ENCODE measurements at places on chromosomes 16 and 17.

DNA sequence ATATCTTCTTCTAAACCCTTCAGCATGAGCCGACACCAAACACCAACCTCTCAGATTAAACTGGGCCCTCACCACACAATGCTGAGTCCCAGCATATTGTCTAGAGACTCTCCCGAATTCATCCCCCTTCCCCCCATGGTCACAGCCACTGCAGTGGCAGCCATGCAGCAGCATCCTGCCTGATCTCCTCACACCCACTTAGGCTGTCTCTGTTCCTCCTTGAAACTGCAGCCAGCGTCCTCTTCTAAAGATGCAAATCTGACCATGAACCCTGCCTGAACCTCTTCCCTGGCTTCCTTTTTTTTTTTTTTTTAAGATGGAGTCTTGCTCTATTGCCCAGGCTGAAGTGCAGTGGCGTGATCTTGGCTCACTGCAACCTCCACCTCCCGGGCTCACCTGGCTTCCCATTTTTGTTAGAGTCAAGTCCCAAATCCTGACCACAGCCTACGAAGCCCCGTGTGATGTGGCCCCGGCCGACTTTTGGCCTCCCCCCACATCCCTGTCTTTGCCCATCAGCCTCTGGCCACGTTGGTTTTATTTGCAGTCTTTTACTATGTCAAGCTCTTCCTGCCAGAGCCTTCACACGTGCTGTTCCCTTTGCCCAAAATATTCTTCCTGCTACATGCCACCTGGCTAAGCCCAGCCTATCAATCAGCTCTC is 2.8 kb downstream of the FA2H start:
- no peak for DNase-seq

GRCh38 chr16:66128371-66128770 is 238.1 kb upstream of the CDH5 start:
- no peak for DNase-seq

- no peak for DNase-seq
These were observed 63.4 kb downstream of the MAP2K6 start for GRCh38 chr17:69477903-69478266.

DNA sequence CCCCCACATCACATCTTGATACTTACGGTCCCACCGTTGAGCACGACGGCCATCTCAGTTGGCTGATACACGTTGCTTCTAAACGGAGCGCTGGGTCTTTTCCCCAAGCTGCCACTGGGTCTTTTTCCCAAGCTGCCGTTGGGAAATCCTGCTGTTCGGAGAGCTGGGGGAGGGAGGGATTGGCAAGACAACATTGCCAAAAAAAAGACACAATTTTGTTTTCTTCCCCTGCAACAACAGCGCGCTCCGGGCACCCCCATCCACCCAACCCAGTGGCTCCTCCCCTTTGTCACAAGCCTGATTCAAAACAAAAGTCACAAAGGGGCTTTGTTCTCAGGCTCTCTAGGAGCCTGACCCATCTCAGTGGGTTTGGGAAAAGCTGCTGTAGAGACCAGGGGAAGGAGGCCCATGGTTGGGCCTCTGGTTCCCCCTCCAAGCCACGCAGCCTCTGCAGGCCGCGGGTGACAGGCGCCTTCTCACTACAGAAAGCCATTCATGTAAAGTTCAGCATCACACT is 22.8 kb downstream of the GPRC5B start:
- DNase-seq = no peak

DNA sequence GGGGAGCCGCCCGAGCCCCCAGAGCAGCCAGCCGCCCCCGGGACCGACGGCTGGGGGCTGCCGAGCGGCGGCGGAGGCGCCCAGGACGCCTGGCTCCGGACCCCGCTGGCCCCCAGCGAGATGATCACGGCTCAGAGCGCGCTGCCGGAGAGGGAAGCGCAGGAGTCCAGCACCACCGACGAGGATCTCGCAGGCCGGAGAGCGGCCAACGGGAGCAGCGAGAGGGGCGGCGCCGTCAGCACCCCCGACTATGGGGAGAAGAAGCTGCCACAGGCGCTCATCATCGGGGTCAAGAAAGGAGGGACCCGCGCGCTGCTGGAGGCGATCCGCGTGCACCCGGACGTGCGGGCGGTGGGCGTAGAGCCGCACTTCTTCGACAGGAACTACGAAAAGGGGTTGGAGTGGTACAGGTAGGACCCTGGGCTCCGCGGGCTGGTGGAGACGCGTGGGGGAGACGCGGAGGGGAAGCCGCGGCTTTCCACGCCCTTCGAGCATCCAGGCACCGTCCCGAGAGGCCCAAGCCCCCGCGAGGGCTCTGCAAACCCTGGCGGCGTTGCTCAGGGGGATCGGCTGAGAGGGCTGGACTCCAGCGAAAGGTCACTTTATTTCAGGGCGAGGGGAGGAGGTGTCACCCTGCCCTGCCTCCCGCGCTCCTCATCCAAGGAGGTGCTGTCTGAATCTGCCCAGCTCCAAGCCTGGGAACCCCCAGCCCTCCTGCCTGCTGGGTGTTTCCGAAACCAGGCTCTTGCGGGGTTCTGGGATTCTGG is 1.2 kb downstream of the HS3ST4 start:
- no peak for DNase-seq

DNA sequence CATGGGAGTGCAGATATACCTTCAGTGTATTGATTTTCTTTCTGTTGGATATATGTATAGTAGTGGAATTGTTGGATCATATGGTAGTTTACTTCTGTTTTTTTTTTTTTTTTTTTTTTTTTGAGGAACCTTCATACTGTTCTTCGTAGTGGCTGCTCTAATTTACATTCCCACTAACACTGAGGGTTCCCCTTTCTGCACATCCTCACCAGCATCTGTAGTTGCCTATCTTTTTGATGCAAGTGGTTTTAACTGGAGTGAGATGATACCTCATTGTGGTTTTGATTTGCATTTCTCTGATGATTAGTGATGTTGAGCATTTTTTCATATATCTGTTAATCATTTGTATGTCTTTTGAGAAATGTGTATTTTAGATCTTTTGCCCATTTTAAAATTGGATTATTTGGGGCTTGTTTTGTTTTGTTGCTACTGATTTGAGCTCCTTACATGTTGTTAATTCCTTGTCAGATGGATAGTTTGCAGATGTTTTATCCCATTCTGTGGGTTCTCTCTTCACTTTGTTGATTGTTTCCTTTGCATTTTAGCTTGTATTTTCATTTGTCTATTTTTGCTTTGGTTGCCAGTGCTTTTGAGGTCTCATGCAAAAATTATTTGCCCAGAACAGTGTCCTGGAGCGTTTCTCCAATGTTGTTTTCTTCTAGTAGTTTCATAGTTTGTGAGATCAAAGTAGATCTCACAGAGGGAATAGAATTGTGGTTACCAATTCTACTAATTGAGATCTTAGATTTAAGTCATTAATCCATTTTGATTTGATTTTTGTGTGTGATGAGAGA is 25.0 kb upstream of the BCAS3 start:
- no peak for DNase-seq

DNA sequence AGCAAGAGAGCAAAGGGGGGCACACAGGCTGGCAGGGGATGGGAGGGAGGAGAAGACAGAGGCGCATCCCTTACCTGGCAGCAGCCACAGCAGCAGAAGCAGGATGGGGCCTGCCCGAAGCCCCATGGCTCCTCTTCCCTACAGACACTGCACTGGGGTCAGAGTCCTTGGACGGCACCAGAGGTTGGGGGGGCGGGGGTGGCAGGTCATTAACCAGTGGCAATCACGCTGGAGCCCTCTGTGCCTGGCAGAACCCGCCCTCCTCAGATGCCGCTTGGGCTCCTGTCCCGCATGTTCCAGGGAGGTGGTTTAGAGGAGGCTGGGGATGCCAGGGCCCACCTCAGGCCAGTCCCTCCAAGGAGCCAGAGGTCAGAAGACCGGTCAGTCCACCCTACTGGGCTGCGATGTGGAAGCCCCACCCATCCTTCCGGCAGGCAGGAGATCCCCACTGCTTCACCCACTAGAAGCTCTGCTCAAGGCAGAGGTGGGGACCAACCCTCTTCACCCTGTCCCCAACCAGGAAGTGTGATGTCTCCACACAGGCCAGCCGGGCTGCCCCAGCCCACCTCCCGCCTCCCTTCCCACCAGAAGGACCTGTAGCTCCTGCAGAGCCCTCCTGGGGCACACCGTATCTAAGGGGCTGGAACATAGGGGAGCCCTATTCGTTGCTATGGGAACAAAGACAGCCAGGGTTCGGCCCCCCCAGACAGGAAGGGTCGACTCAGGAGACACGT is 11.7 kb downstream of the ZG16B start:
- DNase-seq = no peak

- no peak for DNase-seq
These were observed 225.4 kb upstream of the NLRP1 start for GRCh38 chr17:5809580-5810188.

GRCh38 chr17:35844547-35844946 is 24.1 kb downstream of the HEATR9 start:
- DNase-seq = no peak

DNA sequence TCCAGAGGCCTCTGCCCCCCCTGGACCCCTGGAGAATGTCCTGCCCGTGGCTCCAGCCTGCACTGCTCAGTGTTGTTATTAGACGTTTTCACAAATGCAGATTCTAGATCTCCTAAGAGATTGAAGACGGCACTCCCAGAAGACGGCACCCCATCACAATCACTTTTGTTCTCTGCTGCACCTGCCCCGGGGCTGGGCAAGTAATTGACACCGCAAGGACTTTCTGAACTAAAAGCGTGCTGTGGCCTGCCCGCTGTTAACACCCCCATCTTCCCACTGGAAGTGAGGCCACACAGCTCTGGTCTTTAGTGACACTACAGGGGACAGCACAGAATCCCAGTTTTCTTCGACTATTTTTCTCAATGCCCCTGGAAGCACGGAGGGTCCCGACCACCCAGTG is 256.9 kb downstream of the ENGASE start:
- no peak for DNase-seq

DNA sequence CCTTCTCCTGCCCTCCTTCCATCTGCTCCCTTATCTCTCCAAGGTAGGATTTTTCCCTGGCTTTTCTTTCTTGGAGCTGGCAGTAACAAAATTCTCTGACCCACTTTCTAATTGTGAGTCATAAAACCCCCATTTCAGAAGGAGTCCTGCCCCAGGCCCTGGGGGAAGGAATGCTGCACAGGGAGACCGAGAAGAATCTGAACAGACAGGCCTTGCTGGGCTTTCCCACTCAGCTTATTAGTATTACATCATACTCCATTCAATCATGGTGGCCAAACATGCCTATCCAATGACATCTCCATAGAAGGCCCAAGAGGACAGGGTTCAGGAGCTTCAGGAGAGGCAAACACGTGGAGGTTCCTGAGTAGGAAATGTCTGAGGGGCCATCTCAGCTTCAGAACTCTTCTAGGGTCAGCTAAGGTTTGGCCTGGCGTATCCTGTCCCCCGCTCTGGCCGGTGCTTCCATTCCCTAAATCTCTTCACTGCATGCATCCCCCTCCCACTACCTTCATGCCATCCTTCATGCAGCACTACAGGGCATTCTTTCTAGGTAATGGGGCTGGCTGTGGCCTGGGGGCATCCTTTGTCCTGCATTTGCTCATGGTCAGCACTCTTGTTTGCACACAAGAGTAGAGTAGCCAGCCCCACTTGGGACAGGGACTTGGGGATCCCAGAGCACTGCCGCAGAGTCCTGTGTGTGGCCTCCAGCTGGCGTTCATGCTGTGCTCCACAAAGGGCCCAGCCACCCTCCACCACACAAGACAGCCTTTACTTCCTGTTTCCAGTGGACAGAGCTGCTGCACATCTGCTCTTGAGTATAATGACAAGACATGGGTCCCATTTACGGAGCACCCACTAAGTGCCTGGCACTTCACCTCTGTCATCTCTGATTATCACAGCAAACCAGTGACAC is 8.2 kb downstream of the SLC6A2 start:
- no peak for DNase-seq

GRCh38 chr16:84970447-84971127 is 40.7 kb downstream of the ZDHHC7 start:
- DNase-seq = peak; percentile 71

DNA sequence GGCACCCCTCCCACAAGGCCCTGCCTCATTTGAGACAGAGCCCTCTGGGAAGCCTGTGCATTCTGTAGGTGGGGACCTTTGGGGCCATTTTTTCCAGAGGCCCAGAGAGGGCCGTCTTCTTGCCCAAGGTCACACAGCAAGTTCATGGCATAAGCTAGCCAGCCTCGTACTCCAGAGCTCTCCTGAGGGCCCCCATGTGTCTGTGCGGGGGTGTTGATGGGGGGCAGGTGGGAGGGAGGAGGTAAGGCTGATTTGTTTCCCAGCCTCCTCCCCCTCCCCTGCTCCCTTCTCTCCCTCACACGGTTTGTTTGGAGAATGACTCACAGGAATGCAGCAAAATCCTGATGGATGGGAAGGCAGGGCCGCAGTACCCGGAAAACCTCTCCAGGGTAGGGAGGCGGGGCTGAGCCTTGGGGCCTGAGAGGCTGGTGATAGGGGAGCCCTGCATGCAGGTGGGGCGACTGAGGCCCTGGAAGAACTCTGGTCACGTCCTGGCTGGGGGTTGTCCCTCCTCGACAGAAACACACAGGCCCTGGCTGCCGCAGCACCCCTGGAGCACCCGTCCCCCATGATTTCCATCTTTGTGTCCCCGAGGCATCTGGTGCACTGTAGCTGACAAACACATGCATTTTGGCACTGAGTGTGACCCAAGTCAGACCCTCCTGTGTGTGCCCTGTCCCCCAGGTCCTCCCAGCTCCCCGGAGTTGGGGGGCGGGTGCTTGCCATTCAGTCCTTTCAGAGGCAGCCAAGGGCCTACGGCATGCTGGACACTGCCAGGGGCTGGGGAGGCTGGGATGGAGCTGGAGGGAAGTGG is 29.7 kb downstream of the RAI1 start:
- no peak for DNase-seq

DNA sequence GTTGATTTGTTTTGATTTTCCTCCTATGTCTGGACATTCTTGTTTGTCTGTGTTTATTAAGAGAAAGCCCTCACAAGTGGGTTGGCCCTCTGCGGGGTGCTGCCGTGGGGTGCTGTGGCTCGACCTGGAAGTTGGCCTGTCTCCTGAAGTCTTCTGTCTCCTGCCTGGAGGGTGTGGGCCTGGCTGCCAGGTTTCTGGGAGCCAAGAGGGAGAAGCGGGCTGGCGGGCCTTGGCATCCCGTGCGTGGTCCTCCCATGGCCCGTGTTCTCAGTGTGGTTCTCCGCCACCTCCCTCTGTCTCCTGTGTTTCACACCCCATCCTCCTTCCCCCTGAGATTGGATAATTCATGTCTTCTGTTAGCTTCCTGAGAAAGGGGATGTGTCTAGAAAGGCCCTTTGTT is 69.6 kb downstream of the RNF213 start:
- DNase-seq = no peak

Data from stimulated activated CD4-positive, alpha-beta T cell treated with anti-CD3 and anti-CD28 coated beads, Interleukin-12 subunit alpha, Interleukin-12 subunit beta, amount 100 ng/mL, for 48 hours (primary cell).